Parietal lobe (tissue), 2 donors: ENCODE measurements at places on chromosomes 13 and 19. TPM values are rescaled to one million over a fixed set of nuclear protein-coding genes. Genes with fewer than 3 reads are reported as not detected.

MICOS13 gene
- total RNA-seq = 11.3 TPM

POU2F2 gene
- total RNA-seq = 12.2 TPM

ADGRL1 gene
- total RNA-seq = 88.9 TPM

SPIB gene
- total RNA-seq = not detected

C5AR1 gene
- total RNA-seq = 0.31 TPM

CDC42EP5 gene
- total RNA-seq = not detected

BEST2 gene
- total RNA-seq = not detected

DKKL1 gene
- total RNA-seq = 1.9 TPM

ZNF112 gene
- total RNA-seq = 30.0 TPM

ZNF846 gene
- total RNA-seq = 45.4 TPM

TNNI3 gene
- 0.94 TPM for total RNA-seq

CEACAM16 gene
- total RNA-seq = not detected

NUDT19 gene
- total RNA-seq = 6.9 TPM

TSHZ3 gene
- 17.8 TPM for total RNA-seq

ZNF69 gene
- total RNA-seq = 65.7 TPM

CYP4F8 gene
- not detected for total RNA-seq

PTPRS gene
- total RNA-seq = 320 TPM

PGLYRP1 gene
- not detected for total RNA-seq

VRK3 gene
- total RNA-seq = 36.3 TPM

NFKBIB gene
- total RNA-seq = 3.8 TPM

KLF2 gene
- total RNA-seq = 1.9 TPM

SLAIN1 gene
- 525 TPM for total RNA-seq

C19orf81 gene
- total RNA-seq = not detected

MAMSTR gene
- total RNA-seq = 1.3 TPM

ISOC2 gene
- total RNA-seq = 13.1 TPM

PRSS57 gene
- total RNA-seq = not detected

PRODH2 gene
- not detected for total RNA-seq

HSD17B14 gene
- total RNA-seq = 1.3 TPM

TRPC4 gene
- total RNA-seq = 30.0 TPM

KLK15 gene
- not detected for total RNA-seq

ACP4 gene
- not detected for total RNA-seq

ANGPTL8 gene
- total RNA-seq = not detected

TEX29 gene
- not detected for total RNA-seq

CATSPERD gene
- total RNA-seq = not detected

DBP gene
- total RNA-seq = 4.1 TPM

FSTL3 gene
- 2.8 TPM for total RNA-seq

FAM98C gene
- total RNA-seq = 16.3 TPM

CARD8 gene
- 38.8 TPM for total RNA-seq

LILRB2 gene
- total RNA-seq = not detected

SPACA7 gene
- not detected for total RNA-seq

SPRY2 gene
- total RNA-seq = 40.1 TPM

LYPD4 gene
- total RNA-seq = not detected

ZNF726 gene
- 17.2 TPM for total RNA-seq

ZNF566 gene
- total RNA-seq = 61.3 TPM
